ENCODE measurements at places on chromosomes 12 and 14.

DNA sequence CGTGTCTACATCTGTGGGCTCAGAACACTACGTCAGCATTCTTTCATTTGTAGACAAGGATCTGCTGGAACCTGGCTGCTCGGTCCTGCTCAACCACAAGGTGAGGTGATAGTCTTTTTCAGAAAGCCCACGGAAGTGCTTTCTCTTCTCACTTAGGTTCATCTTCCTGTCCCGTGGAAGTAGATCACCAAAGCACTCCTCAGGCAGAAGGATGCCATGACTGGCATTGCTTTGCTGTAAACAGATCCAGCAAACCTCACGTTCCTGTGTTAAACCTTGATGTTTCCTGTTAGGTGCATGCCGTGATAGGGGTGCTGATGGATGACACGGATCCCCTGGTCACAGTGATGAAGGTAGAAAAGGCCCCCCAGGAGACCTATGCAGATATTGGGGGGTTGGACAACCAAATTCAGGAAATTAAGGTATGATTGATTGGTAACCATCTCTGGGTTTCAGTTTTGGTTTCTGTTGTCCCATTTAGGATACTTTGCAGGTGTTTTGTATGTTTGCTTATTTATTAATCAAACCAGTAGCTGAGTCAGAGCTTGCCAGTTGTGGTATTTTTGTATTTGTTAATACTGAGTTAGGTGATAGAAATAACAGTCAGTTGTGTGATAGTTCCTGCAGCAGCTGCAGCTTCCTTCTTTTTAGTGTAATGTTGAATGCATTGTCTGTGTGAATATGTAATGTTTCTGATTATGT is 7.5 kb downstream of the PSMC1 start:
- DNase-seq: no peak

- no peak for DNase-seq
Measured at GRCh38 chr12:41514021-41514777, 326.1 kb downstream of the PDZRN4 start.

DNA sequence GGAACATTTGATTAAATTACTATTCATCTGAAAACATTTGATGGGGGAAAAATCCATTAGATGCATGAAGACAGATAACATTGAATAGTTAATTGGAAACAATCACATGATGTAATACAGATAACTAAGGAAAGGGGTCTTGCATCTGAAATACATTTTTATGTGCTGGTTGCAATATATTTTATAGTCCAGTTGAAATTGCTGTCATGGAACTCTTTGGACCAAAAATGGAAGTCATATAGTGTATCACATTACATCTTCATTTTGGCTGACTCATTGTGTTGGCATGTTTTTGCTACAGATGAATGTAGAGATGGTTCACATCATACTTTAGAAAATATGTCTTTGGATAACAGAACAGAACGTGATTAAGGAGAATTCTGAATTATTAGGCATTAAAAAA is 43.0 kb upstream of the GNPNAT1 start:
- DNase-seq: no peak

GRCh38 chr12:43131301-43131700 is 420.7 kb downstream of the ADAMTS20 start:
- no peak for DNase-seq

- DNase-seq: no peak
Measured at GRCh38 chr12:56614627-56615026, 15.5 kb downstream of the BAZ2A start.

- no peak for DNase-seq
Measured at GRCh38 chr12:122811777-122812176, 23.5 kb upstream of the HIP1R start.

GRCh38 chr14:39265806-39266524 is 32.2 kb downstream of the MIA2 start:
- no peak for DNase-seq
